ENCODE measurements at places on chromosomes 11 and 22.

GRCh38 chr11:126146454-126147192, 64.8 kb downstream of the RPUSD4 start:
- no peak for DNase-seq

DNA sequence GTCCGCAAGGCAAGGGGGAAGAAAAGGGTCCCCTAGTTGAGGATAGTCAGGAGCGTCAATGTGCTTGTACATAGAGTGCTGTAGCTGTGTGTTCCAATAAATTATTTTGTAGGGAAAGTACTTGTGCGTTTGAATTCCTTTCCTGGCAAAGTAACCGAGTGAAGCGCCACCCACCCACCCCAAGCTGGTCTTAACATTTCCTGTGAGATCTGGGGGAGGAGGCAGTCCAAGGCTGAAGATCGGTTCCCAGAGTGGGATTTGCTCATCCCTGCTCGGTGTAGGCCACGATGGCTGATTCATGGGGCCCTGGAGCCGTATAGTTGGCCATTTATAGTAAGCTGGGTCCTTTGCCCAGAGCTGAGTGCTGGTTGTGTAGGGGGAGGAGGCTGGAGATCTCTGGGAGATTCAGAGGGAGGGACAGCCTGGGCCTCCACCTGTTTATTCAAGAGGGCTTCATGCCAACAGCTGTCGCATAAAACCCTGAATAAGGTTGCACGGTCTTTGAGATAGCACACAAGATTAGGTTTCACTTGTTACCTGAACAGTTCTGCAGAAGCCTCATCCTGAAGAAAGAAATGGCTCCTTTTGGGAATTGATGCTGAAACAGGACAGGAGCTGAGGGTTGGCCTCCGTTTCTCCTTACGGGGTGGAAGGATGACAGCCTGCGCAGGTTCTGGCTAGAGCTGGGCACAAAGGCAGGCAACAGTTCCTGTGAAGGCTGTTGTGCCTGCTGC, 2.4 kb downstream of the ATF4 start:
- DNase-seq: no peak

- DNase-seq: no peak
Measured at GRCh38 chr11:119525180-119525866, 102.4 kb upstream of the THY1 start.

GRCh38 chr11:47955061-47955755, 25.2 kb upstream of the PTPRJ start:
- no peak for DNase-seq

DNA sequence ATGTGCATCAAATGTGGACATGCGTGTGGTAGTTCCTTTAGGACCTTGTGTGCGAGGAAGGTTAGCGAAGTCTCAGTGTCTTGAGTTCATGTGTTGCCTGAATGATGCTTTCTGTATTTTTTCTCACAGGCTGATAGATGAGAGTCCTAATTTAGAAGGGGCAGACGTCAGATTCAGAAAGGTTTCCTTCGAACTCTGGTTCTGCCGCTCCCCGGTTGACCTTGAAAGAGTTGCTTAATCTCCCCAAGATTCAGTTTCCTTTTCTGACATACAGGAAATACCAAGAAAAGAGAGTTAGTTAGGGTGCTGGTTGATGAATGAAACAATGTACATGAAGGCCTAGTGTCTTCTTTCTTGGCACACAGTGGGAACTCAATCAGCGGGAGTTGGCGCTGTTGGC, 35.9 kb upstream of the TTC12 start:
- no peak for DNase-seq

DNA sequence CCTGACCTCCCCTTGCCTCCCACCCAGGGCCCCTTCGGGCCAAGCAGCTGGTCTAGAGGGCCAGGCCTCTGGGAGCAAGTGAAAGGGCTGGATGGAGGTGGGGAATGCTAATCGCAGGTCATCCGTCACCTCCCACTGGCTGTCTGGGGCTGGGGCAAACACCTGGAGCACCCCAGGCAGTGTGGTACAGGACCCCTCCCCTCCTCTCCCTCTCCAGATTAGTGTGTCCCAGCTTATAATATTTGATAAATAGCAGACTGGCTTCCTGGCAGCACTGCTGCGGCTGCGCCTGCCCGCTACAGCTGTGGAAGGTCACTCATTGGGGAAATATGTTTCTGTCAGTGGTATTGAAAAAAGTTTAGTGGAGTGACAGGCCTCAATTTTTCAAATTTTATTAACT, 90.7 kb upstream of the PHOX2A start:
- no peak for DNase-seq

GRCh38 chr11:35711924-35712323, 49.3 kb downstream of the TRIM44 start:
- no peak for DNase-seq

- DNase-seq: no peak
Measured at GRCh38 chr22:25569983-25570382, 5.5 kb downstream of the GRK3 start.

- no peak for DNase-seq
Measured at GRCh38 chr22:47392054-47392347, 629.6 kb downstream of the TBC1D22A start.

GRCh38 chr22:17303840-17304779, 65.2 kb upstream of the CECR2 start:
- DNase-seq: no peak

DNA sequence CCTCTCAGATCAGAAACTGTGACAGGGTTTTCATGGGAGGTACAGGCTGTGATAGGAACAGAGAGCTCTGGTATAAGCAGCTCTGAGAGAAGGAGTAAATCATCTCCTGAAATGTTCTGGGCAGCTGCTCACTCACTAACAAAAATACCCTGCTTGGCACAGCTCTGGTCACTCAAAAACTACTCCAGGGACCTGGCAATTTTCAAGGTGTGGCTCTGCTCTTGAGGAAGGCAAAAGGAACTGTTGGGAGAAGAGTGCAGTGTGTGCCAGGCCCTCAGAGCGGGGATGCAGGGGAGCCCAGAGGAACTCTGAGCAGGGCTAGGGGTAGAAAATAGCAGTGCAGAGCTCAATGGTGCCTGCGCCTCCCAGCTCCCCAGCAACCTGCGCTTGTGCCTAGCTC, 180.5 kb upstream of the ZBED5 start:
- no peak for DNase-seq

DNA sequence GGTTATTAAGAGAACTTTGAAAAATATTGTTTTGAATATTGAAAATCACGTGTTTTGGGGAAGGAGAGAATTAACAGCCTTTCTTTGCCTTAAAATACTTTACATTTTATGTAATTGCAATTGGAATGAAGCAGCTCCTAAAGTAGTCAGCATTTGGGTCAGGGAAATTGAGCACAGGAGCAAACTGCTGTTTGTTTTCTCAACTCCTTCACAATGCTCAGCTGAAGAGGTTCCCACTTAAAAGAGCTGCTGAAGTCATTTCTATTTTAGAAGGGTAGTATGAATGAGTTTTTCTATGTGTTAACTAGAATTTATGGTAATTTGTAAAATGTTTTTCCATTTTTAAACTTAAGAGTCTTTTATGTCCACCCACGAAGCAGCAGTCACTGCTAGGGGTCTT, 8.1 kb upstream of the UCP2 start:
- DNase-seq: no peak

GRCh38 chr22:23137468-23137867, 4.3 kb downstream of the RSPH14 start:
- DNase-seq: no peak

DNA sequence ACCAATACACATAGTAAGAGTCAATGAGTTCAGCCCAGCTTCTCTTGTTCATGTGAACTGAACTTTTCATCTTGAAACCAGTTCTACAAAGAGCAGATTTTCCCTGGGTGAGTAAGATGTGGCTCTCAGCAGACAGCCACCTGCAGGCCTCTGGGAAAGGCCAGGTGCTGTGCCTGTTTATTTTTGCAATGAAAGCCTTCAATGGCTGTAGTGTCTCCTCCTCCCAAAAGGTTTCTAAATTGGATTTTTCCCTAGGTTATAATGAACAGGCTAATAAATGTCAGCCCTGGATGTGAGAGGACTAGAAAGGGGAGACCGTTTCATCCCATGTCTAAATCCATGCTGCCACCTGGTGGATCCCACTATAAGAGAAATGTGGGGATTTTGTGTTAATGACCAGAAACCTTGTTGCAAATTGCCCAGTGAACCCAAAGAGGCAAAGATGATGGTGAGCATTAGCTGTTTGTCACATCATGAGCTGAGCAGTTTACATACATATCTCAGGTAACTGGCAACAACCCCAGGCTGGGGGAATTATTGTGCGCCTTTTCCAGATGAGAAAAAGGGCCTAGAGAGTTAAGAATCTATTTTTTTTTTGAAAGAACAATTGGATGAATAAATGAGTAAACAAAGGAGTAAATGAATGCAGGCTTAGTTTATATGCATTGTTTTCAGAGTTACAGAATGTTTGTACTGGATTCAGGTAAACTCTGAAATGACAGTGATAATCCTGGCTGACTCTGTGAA, 12.7 kb downstream of the C11orf91 start:
- no peak for DNase-seq

DNA sequence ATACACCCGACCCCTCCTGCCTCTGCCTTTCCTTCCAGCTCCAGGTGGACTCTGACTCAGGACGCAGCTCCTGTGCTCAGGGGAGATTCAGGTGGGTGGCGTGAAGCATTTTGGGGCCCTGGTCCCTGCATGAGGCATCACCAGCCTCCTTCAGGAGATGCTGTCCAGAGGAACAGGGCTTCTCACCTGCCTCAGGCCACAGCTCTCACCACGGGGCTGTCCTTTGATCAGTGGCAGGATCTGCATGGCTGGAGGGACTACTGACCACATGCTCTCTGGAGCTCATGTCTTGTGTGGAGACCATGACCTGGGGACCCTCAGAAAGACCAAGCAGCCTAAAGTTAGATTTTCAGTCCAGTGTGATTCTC, 58.8 kb downstream of the GGTLC2 start:
- DNase-seq: no peak
